Activated CD4-positive, alpha-beta T cell treated with anti-CD3 and anti-CD28 coated beads, Interleukin-2, amount 50 U/mL, for 1 hour (primary cell): ENCODE measurements at places on chromosomes 12 and 14.

GRCh38 chr12:13905794-13906193 is 75.6 kb downstream of the GRIN2B start:
- no peak for DNase-seq

DNA sequence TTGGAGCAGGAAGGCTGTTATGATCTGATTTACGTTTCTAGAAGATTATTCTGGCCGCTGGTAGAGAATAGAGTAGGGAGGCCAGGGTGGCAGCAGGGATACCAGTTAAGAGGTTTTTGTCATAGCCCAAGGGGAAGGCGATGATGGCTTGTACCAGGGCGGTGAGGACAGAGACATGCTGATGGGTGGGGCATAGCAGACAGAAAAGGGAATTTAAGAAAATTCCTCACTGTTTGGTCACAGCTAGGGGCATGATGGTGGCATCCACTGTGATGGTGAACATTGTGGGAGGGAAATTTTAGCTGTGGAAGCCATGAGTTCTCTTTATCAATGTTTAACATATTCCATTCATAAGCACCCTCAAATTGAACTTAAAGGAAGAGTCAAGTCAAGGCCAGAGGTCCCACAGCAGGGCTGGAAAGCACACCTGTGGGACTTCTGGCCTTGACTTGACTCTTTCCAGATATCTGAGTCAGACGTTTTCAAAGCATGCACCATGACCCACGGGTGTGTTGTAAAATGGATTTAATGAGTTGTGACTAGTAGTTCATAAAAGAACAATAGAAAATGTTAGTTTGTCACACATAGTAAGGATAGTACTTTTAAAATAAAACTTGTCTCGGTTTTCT is 134.6 kb downstream of the CHST11 start:
- no peak for DNase-seq

DNA sequence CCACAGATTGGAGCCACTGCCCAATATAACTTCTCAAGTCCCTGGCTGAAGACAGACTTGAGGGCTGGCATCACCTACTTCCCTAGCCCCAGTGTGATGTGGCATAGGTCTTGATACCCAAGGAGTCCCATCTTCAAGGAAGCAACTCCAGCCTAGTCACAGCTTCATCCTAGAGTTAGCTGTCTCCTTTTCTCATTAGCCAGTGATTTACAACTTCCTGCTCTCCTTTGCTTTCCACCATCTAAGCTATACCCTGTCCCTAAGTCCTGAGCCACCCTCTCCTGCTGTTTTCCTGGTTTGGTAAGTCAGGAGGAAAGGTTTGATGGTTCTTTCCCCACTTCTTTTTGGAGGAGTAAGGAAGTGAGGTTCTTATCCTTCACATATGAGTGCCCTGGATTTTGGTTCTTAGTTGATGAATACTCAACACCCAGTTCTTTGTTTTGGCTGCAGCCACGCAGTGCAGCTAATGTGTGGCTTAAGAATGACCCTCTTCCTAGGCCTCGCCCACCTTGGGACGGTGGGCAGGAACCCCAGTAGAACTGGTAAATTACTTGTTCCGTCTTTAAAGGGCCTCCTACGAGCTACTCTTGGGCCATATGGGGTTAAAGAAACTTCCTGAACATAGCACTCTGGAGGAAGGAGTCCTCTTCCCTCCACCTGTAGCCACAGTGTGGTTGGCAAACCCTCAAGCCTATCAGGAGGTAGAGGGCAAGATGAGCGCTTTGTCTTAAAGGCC is 3.9 kb upstream of the GPX2 start:
- no peak for DNase-seq

- no peak for DNase-seq
Observed at GRCh38 chr14:52325126-52325525, 11.0 kb downstream of the PTGER2 start.

DNA sequence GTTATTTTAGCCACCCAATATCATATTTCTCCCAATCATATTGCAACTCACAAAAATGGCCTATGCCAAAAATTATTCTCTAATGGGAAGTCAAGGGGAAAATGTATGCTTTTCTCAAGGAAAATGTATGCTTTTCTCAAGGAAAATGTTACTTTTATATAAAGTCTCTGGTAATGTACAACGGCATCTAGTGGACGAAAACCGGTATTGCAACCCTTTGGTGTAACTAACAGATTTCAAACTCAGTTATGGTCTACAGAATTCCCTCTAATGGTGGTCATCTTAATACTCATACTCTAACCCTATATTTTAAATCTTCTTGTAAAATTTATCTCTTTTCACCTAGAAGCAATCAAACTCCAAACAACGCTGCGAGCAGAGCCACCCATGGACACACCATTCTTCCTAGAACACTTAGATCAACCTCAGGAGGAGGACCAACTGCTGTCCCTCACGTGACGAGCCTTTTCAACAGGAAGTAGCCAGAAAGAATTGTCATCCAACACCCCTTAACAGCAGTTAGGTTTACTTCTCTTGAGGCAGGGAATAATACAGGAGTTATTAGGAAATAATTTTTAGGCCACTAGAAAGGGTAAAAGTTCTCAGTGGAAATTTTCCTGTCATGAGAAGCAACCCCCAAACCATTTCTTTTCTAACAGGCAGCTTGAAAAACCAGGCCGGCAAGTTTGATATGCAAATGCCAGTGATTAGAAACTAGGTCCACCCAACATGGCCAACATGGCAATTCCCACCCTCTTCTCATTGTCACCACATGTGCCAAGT is 20.1 kb downstream of the APOBEC1 start:
- peak; percentile 14 for DNase-seq

DNA sequence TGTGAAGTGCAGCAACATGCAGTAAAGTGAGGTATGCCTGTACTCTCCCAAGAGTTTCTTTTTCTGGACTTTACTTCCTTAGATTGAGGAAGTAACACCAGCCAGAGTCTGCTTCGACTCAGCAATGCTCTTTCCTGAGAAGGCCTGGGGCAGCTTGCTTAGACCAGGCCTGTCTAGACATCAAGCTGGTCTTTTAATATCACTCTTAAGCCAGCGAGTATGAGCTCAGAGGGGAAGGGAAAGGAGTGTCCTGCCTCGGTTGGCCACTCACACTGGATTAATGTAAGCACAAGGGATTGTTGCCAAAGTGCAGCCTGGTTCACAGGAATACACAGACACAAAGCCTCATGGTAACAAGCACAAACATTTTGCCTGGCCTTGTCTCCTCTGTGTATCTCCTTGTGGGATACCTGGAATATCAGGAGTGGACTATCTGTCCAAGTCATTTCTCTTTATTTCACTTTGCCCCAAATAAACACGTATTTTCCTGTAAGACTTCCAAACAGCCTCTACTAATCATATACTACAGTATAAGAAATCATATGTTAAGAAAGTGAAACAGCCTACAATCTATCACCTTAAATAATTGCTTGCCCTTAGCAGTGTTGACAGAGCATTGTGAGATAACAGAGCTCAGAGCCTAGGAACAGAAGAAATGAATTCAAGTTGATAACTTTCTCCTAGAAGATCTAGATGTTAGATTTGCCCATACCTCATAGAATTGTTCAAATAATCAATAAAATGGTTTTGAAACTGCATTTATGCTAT is 121.2 kb upstream of the DAAM1 start:
- no peak for DNase-seq

- no peak for DNase-seq
Observed at GRCh38 chr12:41248391-41248790, 60.3 kb downstream of the PDZRN4 start.

DNA sequence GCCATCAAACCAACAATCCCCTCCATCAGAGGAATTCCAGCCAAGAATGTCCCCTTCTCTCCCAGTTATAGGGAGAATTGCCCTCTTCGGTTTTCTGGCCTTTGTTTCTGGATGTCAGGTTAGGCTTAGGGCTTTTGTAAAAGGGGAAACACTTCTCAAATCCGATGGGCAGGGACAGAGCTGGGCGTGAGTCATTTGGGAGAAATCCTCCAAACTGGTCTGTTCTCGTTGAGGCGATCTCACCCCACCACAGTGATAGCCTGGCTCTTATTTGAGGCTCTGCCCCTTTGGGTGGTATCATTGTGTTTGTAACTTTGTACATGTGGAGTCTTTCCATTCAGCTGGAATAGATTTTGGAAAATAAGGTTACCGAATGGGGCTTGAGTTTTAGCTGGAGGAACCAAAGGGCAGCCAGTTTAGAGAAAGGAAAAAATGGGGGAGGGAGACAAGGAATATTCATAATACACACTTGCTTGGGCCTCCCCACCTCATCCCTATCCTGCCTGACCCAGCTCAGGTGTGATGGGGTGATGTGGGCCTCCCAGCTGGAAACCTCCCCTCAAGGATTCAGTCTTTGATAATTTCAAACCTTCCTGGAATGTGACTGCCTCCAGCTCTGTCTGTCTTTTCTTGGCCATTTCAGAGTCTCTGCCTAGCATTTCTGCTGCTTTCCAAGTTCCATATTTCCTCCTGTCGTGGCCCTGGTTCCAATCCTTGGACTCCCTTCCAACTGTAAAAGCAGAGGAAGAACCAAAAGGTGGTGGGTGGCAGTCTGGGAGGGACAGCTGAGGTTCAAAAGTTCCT is 7.5 kb downstream of the HOXC4 start:
- no peak for DNase-seq

DNA sequence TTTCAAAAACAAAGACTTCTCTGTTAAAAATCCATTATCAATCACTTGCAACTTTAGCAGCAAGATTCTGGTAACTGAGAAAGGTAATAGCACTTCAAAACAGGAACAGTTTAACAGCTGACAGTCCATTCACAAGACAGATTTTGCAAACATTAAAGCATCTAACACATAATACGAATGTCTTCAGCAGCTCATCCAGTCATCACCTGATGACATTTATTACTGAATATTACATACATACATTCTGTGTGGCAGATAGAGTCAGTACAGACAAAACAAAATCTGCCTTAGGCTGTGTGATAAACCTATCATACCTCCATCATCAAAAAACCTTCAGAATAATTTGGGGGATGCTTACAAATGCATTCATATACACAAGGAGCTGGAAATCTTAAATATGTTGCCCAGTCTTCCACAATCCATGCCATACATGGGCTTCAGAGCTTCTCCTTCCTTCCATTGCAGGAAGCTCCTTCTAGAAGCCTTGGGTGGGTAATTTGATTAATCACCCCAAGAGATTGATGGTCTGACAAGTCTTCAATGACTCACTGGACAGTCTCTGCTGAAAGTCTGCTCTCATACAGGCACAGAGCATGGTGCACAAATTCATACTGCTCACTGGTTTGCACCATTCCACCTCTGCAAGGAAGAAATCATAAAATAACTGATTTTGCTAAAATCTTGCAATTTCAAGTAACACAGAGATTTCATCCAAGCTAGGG is 1.6 kb upstream of the PTPRB start:
- DNase-seq, result no peak
